ENCODE measurements at places on chromosomes 2 and 18.

DNA sequence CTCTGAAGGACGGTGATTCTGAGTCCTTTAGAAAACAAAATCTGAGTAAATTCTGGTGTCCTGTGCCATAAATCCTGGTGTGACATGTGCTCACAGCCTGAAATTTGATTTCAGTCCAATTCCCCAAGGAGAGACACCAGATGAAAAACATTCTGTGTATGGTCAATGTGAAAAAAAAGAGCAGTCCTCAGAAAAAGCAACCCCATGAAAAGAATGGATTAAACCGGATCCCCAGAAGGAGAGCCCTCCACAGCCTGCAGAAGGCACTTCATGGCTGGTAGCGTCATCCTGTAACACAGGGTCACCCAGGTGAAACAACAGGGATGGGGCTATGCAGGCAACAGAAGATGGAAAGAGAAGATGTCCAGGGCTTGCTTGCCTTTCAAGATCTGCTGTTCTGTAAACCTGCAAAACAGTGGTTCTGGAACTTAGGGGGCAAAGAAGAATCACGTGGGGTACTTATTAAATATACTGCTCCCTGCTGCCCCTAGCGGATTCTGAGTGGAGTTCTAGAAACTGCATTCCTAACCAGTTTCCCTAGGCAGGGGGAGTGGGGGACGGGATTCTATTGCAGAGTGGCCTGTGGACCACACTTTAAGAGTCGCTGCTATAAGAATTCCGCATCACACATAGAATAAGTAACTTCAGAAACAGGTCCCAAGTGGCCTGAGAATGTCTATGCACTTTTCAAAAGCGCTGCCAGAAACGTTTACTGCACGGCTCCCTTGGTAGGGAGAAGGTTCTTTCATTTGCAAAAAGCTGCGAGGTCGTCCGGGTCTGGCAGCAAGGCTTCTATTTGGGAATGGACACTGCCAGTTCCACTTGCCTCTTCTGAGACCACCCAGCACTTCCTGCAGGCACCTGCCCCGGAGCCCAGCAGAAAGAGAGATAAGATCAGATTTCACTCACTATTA, 118.9 kb upstream of the ARL5A start:
- no peak for DNase-seq

GRCh38 chr2:16729335-16729734, 63.7 kb upstream of the CYRIA start:
- DNase-seq = no peak

DNA sequence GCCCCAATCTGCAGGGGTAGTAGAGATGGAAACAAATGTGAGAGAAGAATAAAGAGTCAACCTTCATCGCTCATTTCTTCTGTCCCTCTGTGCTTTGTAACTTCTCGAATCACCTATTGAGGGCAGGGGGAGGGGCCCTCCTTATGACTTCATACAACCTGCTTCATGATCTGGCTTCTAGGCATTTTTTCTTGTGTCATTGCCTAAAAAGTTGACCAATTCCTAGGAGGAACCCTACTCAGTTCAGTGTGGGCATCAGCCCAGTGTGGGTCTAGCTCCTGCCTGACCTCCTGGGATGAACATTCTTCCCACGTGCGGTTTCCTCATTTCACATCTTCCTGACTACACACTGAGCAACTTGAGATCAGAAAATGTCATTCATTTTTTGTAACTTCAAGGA, 46.3 kb upstream of the CREB1 start:
- DNase-seq = no peak

DNA sequence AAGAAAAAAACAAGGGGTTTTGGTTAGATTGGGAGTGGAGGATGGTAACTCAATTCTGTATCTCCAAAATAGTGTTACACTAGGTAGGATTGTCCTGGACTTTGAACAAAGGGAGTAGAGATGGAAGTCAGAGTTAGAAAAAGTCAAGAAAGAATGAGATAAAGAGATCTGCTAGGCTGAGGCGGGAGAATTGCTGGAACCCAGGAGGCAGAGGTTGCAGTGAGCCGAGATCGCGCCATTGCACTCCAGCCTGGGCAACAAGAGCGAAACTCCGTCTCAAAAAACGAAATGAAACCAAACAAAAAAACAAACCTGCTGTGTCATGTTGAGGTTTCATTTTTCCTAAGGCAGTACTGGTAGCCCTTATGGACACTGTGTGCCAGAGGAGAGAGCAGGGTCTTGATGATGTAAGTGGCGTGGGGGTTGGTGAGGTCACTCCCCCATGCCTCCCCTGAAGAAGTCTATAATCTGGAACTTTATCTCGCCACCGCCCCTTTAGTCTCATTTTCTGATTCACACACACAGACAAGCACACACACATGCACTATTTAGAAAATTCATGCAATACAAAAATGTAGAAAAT, 10.5 kb downstream of the DRC1 start:
- DNase-seq = no peak

DNA sequence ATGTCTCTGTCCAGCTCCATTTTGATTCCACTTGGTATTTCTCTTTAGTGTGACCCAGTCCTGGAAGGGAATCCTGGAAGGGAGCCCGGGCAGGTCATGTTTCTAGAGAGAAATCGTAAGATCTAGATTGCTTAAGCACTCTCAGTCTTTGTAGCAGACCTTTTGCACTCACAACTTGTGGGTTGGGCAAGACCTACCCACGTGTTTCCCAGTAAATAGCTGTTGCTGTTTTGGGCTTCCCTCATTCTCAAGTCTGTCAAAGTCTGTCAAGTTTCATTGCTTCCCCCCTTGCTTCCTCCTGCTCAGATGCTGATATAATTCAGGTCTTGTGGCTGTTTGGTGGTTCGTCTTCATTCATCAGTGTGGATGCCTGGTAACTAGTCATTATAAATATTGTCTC, 17.4 kb upstream of the NEMP2 start:
- DNase-seq = no peak

GRCh38 chr2:155256803-155257202, 558.3 kb downstream of the KCNJ3 start:
- no peak for DNase-seq

DNA sequence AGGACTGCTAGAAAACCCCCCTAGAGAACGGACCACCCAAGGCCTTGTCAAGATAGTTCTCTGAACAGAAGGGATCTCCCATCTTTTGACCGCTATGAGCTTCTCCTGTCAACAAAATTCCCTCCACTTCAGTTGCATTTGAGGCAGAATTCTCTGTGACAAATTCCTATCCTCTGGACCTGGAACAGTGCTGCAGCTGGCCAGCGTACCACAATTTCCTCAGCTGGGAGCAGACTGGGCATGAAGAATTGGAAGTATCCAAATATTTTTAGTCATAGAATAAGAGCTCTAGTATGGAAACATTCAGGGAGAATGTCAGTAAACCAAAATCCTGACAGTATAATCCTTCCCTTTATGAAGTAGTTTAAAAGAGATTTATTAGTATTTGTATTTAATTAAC, 147.1 kb upstream of the BOD1L2 start:
- no peak for DNase-seq

GRCh38 chr2:62458206-62458641, 47.8 kb downstream of the TMEM17 start:
- no peak for DNase-seq

GRCh38 chr2:162174746-162175145, 22.7 kb upstream of the GCG start:
- no peak for DNase-seq

DNA sequence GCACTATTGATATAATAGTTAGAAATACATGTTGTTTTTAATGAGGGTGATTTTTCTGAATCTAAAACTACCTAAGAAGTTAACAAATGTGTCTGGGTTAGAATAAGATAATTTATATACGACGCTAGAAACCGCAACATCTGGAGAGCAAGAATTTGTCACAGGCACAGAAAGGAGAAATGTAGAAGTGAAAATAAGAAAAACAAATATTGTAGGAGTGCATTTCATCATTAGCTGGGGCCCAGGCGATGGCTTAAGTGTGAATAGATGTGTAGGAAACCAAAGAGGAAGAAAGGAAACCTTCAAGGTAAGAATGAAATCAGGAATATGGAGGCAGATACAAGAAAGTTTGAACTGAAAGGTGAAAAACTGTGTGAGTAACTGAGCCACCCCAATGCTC, 90.3 kb downstream of the LRP2 start:
- no peak for DNase-seq

- DNase-seq = no peak
Observed at GRCh38 chr18:42649331-42650035, 466.0 kb downstream of the RIT2 start.

GRCh38 chr2:174577967-174578589, 19.5 kb downstream of the WIPF1 start:
- no peak for DNase-seq

- no peak for DNase-seq
Observed at GRCh38 chr2:83584672-83585071, 874.4 kb downstream of the SUCLG1 start.

GRCh38 chr2:68176657-68177056, 19.0 kb downstream of the PNO1 start:
- no peak for DNase-seq

DNA sequence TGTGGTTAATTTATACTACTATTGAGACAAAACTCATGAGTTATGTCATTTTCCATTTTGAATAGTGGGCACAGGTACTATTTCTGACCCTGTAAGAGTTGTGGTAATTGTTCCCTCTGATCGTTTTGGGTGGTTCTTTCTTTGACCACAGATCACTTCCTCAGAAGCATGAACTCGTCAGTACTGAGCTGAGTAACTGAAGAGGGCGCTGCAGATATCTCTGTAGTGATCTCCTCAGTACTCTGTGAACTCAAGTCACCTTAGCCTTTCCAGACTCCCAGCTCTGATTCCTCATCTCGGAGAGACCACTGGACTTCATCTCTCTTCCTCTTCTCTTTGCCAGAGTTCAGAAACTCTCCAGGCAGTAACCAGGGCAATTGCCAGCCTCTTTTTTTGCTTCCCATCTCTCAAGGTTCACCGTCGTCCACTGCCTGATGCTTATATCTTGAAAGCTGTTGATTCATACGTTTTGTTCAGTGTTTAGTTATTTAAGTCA, 9.4 kb upstream of the IL1RL1 start:
- no peak for DNase-seq

GRCh38 chr2:84832772-84833461, 48.0 kb downstream of the TRABD2A start:
- no peak for DNase-seq

DNA sequence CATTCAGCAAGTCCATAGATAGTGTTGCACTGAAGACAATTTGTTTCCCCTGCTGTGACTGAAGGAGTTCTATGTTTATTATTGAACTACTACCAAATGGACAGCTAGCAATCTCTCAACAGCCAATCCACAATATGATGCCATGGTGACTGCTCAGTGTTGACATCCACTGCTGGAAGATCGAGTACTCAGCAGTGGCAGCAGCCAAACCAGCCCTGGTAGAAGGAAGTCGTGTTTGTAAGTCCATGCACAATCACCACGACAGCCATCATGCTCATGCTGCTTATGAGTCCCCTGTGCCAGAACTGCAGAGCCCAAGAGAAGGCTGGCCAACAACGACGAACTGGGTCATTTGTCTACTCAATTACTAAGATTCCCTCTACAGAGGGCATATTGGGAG, 66.4 kb downstream of the OSR1 start:
- no peak for DNase-seq

DNA sequence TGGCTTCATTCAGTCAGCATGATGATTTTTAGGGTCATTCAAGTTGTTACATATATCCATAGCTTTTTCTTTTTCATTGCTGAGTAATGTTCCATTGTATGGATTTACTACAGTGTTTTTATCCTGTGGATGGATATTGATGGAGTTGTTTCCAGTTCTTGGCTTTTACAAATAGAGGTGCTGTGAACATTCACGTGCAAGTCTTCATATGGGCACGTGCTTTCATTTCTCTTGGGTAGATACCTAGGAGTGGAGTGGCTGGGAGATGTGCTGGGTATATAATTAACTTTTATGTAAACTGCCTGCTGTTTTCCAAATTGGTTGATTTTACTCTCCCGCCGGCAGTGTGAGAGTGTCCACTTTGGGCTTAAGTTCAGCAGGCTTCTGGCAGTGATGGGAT, 16.5 kb downstream of the AGAP1 start:
- no peak for DNase-seq

GRCh38 chr2:151860613-151861146, 32.5 kb upstream of the ARL5A start:
- no peak for DNase-seq

- no peak for DNase-seq
Observed at GRCh38 chr2:124526221-124526620, 501.1 kb downstream of the CNTNAP5 start.

DNA sequence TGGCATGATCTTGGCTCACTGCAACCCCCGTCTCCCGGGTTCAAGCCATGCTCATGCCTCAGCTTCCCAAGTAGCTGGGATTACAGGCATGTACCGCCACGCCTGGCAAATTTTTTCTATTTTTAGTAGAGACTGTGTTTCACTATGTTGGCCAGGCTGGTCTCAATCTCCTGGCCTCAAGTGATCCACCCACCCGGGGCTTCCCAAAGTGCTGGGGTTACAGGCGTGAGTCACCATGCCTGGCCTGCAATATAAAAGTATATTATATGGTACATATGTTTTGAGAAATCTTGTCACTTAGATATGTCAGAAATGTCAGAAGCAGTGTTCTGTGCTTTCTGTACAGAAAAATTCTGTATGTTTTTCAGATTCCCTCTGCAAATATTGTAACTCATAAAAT, 19.2 kb upstream of the XPO1 start:
- DNase-seq = no peak

- no peak for DNase-seq
Observed at GRCh38 chr2:71606244-71606643, 152.9 kb downstream of the DYSF start.

DNA sequence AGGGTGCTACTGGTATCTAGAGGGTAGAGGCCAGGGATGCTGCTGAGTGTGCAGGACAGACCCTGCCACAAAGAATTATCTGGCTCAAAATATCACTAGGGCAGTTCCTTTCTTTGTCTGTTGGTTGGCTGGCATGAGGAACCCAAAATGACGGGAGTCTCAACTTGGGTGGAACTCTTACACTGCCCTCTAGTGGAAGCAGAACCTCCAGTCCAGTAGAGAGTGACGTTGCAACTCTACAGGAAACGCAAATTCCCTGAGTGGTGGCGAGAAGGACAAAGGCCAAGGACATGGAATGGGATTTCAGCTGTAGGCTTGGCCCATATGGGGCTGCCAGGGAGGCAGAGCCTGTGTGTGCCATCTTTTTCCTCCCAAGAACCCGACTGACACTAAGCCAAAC, 47.1 kb downstream of the COPS8 start:
- DNase-seq = no peak

- no peak for DNase-seq
Observed at GRCh38 chr2:122061831-122062230, 306.4 kb downstream of the TSN start.

DNA sequence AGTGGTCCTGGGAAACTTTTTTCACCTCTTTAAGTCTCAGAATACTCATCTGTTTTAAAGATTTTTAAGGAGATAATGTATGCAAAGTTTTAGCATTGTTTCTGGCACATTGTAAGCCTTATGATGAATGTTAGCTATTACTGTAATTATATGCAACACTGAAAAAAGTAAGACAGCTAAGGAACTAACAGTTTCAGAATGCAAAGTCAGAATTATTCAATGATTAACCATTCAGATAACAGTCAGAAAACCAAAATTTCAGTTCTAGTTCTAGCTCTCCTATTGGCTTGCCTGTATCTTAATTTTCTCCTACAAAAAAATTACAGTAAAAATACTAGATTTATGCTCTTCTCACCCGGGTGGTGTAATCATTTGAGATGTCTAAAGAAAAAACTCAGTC, 101.1 kb downstream of the SLC4A10 start:
- DNase-seq = no peak
